ENCODE measurements at places on chromosomes 7 and 10.

DNA sequence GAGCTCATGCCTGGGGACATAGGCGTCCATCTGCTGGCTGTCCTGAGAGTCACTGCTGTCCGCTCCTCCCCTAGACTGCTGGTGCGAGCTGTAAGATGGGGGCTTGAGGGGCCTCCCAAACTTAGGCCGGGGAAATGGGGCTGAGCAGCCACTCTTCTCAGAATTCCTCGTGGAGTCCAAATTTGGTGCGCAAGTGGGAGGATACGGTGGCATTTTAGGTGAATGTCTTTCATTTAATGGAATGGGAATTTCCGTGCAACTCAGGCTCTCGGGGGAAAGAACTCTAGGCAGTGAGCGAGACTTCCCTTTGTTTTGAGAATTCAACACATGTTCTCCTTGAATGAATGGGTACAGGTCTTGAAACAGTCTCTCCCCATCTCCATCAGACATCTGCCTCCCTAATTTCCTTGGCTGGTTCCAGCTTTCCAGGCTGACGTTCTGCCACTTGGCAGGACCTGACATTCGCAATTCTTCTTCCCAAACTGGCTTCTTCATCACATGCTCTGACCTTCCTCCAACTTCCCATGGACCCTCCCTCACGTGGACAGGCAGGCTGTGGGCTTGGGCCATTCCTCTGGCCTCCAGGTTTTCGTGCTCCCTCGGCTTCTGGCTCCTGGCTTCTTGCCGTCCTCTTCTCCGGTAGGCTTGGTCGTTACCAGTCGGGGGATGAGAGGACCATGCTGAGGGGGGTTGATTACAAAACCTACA is 30.1 kb downstream of the JCAD start:
- DNase-seq, result peak; percentile 24

DNA sequence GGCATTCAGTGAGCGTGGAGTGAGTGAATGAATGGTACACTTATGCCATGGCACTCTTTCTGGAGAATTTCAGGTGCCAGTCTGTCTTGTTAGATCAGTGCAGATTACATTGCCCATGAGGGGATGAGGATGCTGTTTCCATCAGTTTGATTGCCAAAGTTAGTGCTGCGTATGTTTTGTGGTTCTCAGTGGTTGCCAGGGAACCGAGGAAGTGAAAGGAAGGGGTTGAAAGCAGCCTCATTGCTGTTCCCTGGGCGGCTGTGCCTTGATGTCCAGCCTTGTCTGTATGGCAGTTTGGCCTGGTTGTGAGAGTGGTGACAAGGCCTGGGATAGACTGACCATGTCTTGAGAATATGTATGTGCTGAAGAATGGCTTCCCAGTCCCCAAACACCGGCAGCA is 30.2 kb downstream of the WBP1L start:
- no peak for DNase-seq

- DNase-seq, result no peak
Measured at GRCh38 chr10:14532473-14533251, 201.9 kb upstream of the FRMD4A start.

- no peak for DNase-seq
Measured at GRCh38 chr7:108409146-108409545, 47.1 kb downstream of the NRCAM start.

DNA sequence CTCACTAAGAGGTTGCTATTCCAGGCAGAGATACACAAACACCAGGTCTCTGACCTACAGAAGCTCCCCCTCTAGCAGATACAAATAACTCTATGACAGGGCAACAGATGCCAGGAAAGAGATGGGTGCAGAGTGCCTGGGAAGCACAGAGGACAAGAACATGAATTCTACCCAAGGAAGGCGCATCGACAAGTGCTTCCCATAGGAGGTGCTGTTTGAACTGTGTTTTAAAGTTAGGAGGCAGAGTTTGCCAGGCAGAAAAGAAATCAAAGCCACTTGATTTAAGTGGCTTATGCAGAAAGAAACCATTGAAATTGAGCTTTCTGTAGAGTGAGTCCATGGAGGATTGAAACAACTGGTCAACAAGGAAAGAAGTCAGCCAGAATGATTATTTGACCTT is 35.3 kb upstream of the EGR2 start:
- no peak for DNase-seq

DNA sequence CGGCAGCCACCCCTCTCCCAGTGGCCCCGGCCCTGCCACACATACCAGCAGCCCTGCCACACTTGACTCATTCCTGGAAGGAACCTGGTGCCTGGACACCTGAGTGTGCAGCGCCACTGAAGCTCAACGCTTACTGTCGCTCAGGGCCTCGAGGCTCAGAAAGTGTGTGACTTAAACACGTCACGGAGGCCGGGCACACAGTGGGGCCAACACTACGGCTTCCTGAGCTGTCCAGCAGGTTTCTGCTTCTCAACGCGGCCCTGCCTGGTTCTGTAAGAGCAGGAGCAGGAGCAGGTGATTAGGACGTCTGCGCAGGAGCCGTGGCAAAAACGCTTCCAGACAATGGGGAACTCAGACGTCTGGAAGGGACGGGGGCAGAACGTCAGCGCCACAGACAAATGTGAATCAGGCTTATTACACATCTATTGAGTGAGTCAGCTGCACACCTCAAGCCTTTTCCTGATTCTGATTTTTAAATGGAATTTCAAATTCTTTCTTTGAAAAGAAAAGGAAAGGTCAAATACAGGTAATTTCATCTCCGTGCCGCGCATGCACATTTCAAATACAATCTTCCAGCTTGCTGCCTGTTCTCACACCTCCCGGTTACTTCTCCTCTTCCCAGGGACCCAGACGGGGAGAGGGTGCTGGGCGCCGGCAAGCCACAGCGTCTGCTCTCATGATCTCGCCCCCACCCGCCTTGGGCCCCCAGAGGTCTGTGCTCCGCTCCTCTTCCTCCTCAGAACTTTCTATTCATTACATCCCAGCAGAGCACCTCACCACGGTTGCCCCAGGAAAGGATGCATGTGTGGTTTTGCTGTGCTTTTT is 66.6 kb downstream of the ADARB2 start:
- DNase-seq, result no peak

DNA sequence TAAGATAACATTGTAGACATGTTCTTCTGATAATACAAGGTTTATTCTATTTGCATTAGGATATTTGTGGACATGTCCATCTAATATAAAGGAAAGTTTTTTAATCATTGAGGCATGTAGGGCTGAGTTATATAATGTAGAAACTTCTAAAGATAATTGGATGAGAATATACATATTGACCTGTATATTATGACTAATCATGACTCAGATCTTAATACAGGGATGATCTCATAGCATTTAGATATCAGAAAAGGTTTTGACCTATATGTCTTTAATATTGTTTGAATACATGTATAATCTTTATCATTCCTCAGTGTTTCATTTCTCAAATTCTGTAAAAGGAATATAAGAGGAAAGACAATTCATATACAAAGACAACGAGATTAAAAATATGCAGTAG is 39.2 kb downstream of the CD36 start:
- no peak for DNase-seq

GRCh38 chr10:68598978-68599770 is 39.0 kb downstream of the TET1 start:
- DNase-seq, result peak; percentile 94

GRCh38 chr10:11797847-11798633 is 25.1 kb upstream of the PROSER2 start:
- DNase-seq, result no peak

GRCh38 chr7:51428217-51428887 is 111.7 kb upstream of the COBL start:
- DNase-seq, result no peak

- no peak for DNase-seq
Measured at GRCh38 chr10:58436071-58436470, 50.9 kb downstream of the TFAM start.

DNA sequence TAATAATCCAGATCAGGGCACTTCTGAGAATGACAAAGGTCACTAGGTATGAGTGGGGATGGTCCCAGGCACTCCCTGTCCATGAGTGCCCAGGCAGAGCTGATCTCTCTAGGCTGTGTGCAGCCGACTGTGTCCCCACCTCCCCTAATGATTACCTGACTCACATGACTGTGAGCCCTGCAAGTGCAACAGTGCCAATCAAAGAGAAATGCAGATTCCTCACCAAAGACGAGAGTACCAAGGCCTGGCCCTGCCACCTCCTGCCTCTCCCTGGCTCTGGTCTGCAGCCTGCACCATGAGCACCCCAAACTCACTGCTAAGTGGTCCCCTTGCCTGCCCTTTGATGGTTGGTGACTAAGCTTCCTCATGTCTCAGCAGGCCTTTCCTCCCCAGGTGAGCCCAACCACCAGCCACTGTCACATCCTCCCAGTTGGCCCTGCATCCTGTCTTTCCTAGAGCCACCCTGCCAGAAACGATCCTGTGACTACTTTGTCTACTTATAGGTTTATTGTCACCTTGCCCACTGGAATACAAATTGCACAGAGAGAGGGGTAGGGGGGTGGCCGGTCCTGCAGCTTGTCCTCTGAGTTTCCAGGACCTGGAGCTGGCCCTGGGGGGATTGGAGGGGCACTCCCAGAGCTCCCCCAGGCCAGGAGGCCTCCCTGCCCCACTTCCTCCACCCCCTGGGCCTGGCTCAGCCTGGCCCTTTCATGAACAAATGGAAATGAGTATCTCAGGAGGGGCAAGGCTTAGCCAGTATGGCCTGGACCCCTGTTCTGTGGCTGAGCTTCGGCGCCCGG is 22.4 kb upstream of the GDF10 start:
- DNase-seq, result no peak

- DNase-seq, result no peak
Measured at GRCh38 chr10:19578571-19578970, 237.7 kb upstream of the PLXDC2 start.

- peak; percentile 24 for DNase-seq
Measured at GRCh38 chr10:70191972-70192305, 21.6 kb upstream of the SAR1A start.

DNA sequence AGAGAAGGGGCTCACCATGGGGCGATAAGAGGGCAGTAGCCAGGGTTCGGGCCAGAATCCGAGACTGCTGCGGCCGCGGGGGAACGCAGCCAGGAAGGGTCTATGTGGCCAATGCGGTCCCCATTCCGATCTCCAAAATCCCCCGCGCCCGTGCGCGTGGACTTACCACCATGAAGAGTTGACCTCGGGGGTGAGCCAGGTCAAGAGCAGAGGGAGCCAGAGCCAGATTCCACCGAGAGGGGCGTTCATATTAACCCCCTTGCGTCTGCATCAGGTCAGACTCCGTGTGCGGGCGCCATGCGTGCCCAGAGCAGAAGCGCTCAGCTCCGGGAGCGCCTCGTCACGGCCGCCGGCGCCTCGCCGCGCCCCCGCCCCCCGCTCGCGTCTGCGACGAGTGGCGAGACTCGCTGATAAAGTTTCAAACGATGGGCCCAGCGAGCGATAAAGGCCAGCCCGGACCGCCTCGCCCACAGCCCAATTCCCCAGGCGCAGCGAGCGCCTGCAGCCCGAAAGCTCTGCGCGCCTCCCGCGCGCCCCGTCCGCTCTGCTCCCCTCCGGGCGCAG is at the start of gene WNT2:
TSS of gene WNT2 (minus strand) at position 318 of the 564 bp plus-strand sequence. CDS start at position 249, 69 bp downstream.
- peak; percentile 8 for DNase-seq

GRCh38 chr10:102743078-102743587 is 615 bp upstream of the WBP1L start:
- no peak for DNase-seq

GRCh38 chr7:94962661-94963060 is 55.3 kb downstream of the PPP1R9A start:
- DNase-seq, result no peak

GRCh38 chr7:70624500-70625103 is 507.3 kb upstream of the GALNT17 start:
- no peak for DNase-seq

DNA sequence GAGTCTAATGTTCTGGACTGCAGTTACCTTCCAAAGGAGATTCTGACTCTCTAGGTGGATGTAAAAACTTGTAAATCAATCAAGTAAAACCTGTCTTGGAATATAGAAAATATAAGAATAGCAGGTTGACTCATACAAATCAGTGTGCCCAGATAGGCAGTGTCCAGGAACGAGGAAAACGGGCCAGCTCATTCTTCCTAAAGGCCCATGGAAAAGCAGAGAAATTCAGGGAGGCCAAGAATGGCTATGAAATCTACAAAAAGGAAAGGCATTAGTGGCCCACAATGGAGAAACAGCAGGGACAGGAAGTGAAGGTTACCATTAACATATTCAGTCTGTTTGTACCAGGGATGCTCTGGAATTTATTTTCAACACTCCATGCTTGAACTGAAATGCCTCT is 14.9 kb downstream of the GLI3 start:
- DNase-seq, result no peak

DNA sequence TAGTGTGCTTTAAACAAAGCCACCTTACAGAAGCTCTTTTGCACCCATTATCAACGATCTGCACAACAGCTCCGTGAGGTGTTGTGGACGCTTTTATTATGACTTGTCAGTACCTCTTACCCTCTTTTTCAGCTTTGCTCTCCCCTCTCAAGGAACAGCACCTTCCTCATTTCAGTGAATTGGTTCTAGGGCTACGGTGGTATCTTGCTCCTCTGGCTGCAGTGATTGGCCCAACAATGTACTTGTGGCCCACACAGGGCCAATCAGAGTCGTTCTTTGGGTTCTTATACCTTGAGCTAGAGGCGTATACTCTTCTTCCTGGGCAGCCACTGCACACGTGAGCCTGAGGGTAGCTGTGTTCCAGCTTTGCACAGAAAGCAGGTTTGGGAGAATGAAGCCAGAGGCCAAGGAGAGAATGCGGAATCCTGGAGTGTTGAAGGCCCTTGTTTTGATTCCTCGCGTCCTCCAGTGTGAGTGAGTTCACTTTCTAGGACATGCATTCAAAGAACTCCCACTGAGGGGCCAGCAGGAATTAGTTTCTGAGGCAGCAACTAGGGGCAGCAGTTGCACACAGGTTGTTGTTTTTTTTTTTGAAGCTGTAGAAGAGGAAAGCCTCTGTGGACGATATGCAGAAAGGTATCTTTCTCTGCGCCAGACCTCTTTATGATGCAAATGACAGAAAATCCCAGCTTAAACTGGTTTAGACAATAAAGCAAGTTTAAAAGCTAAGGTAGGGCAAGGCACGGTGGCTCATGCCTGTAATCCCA is 49.8 kb upstream of the PDZD8 start:
- no peak for DNase-seq

DNA sequence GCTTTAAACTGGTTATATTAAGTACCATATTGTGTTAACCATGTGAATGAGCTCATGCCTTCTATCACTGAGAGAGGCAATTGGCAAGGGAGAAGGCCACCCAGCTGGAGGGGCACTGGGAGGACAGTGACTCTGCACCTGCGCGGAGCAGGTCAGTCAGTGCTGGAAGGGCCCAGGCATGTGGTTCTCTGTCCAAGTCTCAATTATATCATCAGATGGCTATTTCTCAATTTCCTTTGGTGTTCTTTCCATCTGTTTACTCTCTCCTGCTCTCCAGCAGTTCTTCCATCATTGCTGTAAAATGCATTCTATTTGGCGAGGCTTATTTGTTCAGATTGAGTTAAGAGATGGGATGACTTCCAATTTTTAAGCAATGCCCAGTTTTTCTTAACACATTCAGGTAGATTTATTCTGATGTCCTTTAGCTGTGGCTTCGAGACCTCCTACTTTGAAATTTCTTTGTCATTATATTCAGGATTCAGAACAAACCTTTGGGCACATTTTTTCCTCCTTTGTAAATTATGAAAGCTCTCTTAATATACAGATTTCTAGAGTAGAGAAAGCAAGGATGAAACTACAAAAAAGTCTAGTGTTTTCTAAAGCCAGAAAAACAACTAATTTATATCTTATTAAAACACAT is 159.3 kb downstream of the BMPER start:
- peak; percentile 71 for DNase-seq

- peak; percentile 93 for DNase-seq
Measured at GRCh38 chr7:464454-465401, 54.9 kb downstream of the PDGFA start.

- DNase-seq, result peak; percentile 81
Measured at GRCh38 chr10:71270301-71271220, 48.5 kb upstream of the SLC29A3 start.

Data from tongue (tissue), 3 donors.